ENCODE measurements at places on chromosomes 6 and 20. TPM values are rescaled to one million over a fixed set of nuclear protein-coding genes. Genes with fewer than 3 reads are reported as not detected.

Gene KAT14
- 32.2 TPM for total RNA-seq

Gene LRRN4
- not detected for total RNA-seq

Gene BIRC7
- total RNA-seq: not detected

Gene FOXC1
- 2.2 TPM for total RNA-seq

Gene HSPA12B
- total RNA-seq: 3.4 TPM

Gene DEFB119
- not detected for total RNA-seq

Gene ITCH
- 78.3 TPM for total RNA-seq

Gene XKR7
- total RNA-seq: 18.2 TPM

Gene LRFN2
- 31.6 TPM for total RNA-seq

Gene ANKRD66
- 0.31 TPM for total RNA-seq

Gene HDGFL1
- total RNA-seq: not detected

Data from parietal lobe (tissue), 2 donors.